Caudate nucleus (tissue), 63 donors: ENCODE measurements at places on chromosomes 11 and 22.

DNA sequence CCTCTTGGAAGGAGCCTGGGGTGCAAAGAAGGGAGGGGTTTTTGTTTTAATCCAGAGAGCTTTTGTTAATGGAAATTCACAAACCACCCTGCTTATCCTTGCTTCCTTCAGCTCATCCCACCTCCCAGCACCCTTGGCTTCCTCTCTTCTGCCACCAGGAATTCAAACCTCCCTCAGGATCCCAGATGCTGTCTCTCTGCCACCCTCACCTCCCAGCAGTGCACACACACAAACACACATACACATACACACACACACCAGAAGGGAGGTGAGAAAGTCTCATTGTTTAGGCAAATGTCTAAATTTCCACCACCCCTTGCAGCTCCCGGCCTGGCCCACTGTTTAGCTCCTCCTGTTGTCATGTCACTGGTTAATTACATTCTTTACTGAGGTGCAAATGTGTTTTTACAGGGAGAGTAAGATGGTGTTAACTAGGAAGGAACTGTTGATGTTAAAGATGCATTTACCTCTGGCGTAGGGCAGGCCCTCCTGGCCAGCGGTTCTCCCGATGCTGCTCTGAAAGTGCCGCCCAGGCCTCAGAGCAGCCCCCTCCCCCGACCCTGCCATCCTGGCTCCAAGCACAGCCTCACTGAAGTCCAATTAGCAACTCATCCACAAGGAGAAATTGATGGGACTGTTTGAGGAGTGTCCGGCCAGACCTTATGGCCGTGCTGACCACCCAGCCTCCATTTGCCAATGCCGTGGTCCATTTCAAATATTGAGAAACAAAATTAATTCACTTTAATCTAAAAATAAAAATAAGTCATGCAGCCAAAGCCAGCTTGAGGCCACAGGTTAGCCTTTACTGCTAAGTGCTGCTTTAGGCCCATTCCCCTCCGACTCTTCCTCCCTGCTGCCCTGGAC lies 165.4 kb downstream of the FEZ1 start:
- no peak for DNase-seq

GRCh38 chr11:98572941-98573340 lies 447.8 kb upstream of the CNTN5 start:
- no peak for DNase-seq

GRCh38 chr11:58192229-58192628 lies 3.4 kb downstream of the OR9Q2 start:
- DNase-seq: no peak

GRCh38 chr11:111370902-111371578 lies 8.0 kb downstream of the POU2AF1 start:
- DNase-seq: no peak

- no peak for DNase-seq
These were observed 4.8 kb downstream of the ANKK1 start for GRCh38 chr11:113392236-113392921.

GRCh38 chr11:93099806-93100205 lies 98.0 kb downstream of the SLC36A4 start:
- no peak for DNase-seq

DNA sequence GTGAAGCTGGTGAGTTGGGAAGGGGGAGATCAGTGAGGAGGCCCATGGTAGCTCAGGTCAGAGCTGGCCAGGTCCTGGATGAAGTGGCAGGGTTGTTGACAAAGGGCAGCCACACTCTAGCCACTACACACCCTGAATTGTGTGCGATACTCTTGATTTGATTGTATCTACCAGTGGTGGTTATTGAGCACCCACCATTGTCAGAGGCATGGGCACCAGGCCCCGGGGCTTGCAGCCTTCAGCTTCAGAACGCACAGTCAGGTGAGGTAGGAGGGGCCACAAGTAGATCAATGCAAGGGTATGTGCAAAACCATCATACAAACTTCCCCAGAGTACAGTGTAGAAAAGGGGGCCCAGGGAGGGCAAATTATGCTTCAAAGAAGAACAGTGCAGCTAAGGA lies 38.1 kb downstream of the MICAL2 start:
- DNase-seq: no peak

DNA sequence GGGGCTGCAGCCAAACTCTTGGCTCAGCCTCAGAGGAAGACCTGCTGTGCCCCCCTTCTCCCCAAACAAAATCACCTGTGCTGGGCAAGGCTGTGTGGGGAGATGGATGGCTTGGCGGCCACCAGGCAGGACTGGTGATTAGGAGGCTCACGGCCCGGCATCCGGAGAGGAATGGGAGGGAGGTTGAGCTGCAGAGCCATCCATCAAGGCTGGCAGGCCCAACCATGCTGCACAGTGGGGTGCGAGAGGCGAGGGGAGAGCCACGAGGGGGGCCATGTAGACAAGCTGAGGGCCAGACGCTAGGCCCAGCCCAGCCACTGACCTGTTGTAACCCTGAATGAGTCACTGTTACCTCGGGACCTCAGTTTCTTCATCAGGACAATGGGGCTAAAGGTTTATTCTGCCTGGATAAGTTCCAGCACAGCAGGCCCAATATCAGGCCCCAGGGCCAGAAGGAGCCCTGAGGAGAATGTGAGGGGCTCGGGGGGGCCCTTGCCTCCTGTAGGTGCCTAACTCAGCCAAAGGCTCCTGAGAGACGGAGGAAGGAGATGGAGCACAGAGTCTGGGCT lies 18.2 kb downstream of the PDE2A start:
- no peak for DNase-seq

GRCh38 chr11:67079065-67079705 lies 22.5 kb downstream of the RHOD start:
- no peak for DNase-seq

DNA sequence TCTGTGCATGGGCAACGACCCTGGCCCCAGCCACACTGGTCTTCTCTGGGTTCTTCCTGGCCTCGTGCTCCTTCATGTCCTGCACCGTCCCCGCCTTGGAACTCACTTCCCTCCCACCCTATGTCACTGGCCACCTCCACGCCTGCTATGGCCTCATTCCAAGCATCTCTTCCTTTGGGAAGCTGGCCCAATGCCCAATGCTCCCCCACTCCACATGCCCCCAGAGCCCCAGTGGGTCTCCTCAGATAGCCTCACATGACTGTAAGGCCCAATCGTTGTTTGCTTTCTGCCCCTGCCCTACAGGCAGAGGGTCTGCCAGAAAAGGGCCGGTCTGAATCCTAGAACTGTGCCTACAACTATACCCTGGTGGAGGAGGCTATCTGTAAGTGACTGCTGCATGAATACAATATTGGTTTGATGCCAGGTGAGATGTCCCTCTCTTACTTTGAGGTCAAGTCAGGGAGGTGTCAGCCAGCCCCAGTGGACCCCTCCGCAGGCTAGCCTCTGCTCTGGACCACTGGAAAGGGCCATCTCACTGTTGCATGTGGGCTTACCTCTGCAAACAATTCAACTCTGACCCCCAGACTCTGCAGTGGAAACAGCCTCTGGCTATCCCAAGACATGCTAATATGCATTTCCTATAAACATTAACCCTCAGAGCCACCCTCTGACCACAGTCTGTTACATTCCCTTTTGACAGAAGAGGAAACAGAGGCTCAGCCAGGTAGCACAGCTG lies 2.1 kb upstream of the GNAZ start:
- no peak for DNase-seq

GRCh38 chr22:48442663-48443062 lies 1385.0 kb downstream of the BRD1 start:
- no peak for DNase-seq

GRCh38 chr11:131378931-131379330 lies 8.5 kb downstream of the NTM start:
- no peak for DNase-seq

GRCh38 chr11:78930810-78931523 lies 356.3 kb upstream of the NARS2 start:
- DNase-seq: no peak

GRCh38 chr11:39345834-39346442 lies 2113.5 kb downstream of the LRRC4C start:
- no peak for DNase-seq

GRCh38 chr11:11756718-11757117 lies 85.1 kb upstream of the USP47 start:
- no peak for DNase-seq

- DNase-seq: no peak
These were observed 12.2 kb upstream of the VPS37C start for GRCh38 chr11:61173456-61173855.

DNA sequence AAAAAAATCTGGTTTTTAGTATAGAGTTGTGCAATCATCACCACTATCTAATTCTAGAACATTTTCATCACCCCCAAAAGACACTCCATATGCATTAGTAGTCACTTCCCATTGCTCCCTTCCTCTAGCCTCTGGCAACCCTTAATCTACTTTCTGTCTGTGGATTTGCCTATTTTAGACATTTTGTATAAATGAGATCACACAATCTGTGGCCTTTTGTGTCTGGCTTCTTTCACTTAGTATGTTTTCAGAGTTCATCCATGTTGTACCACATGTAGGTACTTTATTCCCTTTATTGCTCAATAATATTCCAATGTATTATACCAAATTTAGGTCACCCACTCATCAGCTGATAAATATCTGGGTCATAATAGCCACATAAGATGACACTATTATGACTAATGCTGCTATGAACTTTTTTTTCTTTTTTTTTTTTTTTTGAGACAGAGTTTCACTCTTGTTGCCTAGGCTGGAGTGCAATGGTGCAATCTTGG lies 67.5 kb upstream of the SCUBE2 start:
- DNase-seq: no peak

GRCh38 chr11:8039530-8040260 lies 41.3 kb upstream of the TUB start:
- no peak for DNase-seq

GRCh38 chr11:119602745-119603373 lies 126.1 kb downstream of the NECTIN1 start:
- DNase-seq: no peak

GRCh38 chr11:67376873-67377808 lies 3.7 kb upstream of the CLCF1 start:
- no peak for DNase-seq

DNA sequence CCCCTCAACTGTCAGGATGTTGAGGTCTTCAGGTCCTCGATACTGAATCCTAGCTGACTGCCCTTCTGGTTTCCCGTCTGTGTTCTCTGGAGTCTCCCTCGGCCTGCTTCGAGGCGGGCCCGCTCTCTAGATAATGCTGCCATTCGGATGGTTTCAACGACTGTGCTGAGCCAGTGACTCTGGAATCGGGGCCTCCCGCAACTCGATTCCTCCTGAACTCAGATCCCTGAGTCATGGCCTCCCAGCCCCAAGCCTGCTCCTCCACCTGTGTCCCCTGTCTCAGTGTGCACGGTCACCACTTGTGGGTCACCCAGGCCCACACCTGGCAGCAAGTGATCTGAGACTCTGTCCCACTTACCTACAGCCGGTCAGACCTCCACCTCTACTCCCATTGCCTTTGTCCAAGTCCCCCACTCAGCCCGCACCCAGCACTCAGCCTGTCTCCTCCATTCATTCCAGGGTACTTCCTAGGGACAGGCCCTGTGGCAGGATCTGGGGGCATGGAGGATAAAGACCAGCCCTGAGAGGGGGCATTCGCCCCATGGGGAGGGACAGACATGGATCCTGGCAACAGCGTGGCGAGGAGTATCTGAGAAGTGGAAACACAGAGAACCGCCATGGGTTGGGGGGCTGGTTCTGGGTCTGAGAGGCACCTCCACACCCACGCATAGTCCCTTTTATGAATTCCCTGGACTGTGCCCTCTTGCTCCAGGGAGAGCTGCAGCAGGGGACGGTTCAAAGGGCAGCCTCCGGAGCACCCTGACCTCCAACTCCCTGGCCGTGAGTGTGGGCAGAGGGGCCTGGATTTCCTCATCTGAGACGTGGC lies 14.3 kb downstream of the MPST start:
- no peak for DNase-seq

DNA sequence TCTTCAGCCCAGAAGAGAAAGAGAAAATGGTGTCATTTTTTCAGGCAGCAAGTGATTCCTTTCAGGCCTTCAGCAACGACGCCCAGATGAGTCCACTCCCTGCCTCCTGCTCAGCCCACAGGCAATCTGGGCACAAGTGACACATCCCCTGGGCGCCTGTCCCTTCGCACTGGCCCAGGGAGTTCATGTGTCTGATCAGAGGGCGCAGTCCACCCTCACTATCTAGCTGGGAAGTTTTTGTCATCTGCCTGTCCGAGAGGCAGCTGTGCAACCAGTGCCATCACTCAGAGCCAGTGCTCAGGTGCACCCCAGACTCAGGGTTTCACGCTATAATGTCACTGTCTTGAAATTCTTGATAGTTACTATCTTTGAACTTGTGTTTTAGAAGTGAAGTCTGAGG lies 1.4 kb upstream of the KCNQ1OT1 start:
- DNase-seq: no peak

DNA sequence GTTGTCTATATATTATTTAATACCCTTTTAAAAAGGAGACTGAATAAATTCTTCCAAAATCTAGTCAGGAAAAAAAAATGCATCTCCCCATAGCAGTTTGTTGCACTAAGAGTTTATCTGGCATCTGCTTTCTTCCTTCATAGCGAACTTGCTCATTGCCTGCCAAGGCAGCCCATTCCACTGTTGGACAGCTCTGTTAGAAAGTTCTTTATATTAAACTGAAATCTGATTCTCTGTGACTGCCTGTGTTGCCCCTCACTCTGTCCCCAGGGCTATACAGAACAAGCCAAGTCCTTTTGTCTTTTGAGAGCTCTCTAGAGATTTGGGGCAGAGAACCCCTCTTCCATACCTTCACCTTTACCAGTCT lies 3.3 kb upstream of the CHRDL2 start:
- DNase-seq: no peak

DNA sequence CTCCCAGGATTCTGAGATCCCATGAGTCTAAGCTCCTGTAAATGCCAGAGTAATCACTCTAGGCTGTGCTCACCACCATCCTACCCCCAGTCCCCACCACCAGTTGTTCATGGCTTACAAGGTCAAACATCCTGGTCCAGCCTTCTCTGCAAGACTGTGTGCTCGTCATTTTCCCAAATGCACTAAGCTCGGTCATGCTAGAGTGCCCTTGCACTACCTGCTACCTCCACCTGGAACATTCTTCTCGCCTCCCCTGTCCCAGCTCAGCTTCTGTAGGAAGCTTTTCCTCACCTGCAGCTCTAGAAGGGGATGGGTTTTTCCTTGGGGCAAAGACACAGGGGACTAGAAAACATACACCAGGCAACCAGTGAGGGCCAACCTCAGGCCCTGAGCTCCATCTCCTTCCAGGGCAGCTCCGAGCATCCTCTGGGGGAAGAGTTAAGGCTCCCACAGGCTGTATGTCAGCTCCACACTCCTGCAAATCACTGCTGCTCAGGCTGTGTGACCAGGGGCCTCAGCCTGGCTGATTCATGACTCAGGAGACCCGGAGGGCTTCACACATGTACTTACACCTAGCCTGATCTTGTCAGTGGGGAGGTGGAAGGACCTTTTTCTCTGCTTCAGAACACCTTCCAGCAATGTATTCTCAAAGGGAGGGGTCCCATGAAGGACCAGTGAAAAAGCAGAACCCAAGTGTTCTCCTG lies 37.2 kb upstream of the CSNK2A3 start:
- DNase-seq: no peak

GRCh38 chr11:89660234-89660633 lies 49.9 kb upstream of the TRIM77 start:
- no peak for DNase-seq
